ENCODE measurements at places on chromosomes 5 and 9.
A peak's percentile ranks its signal among the peaks of the same experiment; 100 is the strongest.

DNA sequence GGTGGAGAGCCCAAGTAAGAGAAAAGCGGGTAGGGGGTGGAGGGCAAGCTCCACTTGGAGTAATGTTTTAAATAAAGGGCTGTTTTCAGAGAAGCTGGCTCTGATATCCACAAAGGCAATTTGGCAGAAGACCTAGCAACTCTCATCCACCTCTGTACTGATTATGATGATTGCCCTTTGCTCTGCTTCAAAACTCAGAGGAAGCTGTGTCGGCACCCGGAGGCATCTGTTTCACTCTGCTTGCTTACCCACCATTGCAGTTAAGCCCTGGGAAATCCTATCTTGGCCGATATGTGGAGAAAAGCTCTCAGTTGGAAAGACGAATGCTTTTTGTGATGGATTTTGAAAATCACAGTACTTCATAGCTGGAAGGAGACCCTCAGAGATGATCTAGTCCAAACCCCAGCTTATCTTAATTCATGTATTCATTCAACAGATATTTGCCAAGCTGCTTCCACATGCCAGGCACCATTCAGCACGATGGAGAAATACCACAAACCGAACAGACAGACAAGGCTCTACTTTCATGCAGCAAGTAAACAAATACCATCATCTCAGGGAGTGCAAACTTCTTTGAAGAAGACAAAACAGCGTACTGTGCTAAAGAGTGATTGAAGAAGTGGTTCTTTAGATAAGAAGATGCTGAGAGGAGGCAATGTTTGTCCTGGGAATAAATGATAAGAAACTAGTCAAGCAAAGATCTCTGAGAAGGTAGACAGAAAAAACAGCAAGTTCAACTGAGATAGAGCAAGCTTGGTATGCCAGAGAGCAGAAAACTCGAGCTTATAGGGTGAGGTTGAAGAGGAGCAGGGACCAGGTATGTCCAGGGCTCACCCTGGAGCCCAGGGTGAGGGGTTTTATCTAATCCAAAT lies 140.4 kb upstream of the SPDL1 start:
- no peak for DNase-seq

DNA sequence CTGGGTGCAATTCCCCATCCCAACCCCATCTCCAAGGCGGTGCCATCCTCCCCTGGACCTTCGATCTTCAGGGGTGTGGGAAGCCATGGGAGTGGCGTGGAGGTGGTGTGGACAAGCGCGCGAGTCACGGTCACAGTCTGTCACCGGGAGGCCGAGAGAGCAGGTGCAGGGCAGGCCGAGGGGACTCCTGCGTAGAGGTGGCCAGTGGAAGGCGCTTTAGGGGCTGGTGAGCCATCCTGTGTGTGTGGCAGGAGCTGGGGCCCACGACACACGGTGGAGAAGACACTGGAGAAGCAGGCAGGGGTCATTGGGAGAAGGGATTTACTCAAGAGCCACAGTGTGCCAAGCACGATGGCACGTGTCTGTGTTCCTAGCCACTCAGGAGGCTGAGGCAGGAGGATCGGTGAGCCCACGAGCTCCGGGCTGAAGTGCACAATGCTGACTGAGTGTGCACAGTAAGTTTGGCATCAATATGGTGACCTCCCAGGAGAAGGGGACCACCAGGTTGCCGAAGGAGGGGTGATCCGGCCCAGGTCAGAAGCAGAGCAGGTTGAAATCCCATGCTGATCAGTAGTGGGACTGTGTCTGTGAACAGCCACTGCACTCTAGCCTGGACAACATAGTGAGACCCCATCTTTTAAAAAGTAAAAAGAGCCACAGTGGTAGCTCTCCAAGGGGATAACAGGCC lies 145.1 kb upstream of the PHYKPL start:
- no peak for DNase-seq

GRCh38 chr5:1312993-1313833 lies 18.3 kb upstream of the TERT start:
- DNase-seq, result no peak

DNA sequence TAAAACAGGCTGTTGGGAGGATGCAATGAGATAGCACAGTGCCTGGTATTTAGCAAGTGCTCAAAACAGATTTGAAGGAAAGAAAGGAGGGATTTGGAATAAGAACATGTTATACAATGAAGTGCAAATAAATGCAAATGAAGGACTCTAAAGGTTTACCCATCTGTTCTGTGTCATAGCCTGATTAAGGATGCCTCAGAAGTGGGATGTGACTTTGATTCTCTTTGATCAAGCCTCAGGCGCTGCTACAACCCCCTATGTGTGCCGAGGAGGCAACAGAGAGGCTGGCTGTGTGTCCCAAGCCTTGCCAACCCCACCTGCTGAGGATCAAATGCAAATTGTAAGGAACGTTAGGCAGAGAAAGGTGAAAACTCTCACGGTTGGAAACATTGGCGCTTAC lies 27.2 kb downstream of the GGTA1 start:
- no peak for DNase-seq

DNA sequence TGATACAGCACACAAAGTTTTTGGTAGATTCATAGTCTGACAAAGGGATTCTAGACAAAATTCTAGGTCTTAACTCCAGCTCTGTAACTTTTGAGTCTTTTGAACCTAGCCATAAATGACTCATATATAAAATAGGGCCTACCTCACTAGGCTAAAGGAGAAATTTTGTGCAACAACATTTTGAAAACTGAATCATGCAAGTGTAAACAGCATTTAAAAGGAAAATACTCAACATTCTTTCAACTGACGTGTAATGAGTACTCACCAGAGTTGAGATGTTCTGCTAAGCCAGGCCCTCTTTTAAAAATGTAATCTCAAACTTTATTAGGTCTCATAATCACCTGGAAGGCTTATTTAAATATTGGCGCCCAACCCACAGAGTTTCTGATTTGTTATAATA lies 113.2 kb downstream of the STK32A start:
- no peak for DNase-seq

DNA sequence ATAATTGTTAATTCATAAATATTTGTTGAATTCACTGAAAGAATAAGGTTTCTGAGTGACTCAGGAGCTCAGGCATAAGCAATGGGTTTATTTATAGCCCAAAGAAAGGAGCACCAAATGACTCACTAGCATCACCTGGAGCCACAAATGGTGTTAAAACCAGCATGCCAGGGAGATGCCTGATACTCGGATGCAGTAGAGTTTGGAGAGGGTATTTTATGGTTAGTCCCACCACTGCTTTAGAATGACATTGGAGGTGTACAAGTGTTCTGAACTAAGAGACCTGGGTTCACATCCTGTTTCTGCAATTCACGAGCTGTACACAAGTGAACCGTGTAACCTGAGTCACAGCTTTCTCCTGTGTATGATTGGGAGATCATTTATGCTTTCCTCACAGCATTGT lies 25.2 kb downstream of the CCL28 start:
- no peak for DNase-seq

DNA sequence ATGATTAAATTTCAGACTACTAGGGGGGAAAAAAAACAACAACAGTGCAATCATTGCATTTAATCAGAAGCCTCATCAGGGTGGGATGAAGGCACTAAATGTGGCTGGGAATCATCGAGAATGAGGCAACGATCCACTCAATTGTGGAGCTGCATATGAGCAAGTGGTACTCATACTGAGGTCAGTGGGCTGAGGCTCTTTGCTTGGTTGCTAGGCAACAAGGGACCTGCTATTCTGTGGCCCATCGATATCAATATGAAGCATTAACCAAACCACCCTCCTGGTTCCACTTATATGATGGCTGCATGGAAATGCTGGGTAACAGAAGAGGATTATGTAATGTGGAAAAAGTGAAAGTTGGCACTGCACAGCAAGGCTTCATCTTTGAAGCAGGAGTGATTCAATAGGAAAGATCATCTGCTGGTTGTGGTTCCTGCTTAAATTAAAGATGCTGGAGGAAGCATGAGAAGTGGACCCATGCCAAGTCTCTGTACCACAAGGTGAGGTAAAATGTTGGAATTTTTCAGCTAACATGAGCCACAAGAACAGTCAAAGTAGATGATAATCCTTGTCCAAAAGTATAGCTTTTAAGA lies 159.8 kb upstream of the HMHB1 start:
- peak; percentile 29 for DNase-seq

DNA sequence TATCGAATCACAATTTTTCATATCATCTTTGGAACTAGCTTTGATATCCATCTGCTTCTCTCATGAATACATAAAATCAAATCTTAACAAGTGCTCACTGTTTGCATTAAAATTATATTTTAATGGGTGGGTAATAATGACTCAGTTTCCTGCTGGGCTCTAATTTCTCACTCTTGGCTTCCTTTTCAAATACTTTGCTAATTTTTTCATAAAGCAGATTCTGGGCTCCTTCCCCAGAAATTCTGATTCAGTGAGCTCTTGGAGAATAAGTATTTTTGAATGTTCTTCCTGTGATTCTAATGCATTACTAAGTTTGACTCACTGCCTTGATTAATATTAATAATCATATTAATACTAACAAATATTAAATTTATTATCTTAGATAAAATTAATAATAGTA lies 48.9 kb downstream of the YIPF5 start:
- DNase-seq, result no peak

DNA sequence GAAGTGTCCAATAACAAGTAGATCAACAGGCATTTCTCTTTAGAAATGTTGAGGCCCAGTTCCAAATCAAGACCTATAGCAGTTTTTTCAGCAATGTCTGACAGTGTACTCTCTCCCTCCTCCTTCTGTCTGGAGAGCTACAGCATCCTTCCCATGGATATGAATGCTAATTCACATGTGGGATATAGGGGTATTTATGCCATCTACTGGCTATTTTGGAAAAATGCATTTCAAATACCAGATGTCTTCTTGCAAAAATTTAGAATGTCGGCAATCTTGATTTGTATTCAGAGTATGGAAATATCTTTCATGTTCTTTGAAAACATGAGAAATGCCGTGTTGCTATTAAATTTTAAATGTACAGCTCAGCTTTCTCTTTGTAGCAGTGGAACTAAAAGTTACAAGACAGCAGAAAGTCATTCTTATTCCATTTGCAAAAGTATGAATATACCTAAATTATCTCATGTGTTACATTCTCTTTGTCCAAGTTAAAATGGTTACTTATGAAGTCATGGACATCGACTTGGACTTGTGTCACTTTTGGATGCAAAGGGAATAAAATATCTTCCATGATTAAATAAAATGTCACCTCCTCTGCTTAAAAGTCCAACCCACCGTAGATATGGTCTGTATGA lies 647.8 kb downstream of the TAF11L14 start:
- DNase-seq, result no peak

GRCh38 chr5:8019719-8020218 lies 150.8 kb downstream of the MTRR start:
- DNase-seq, result no peak

- DNase-seq, result no peak
Measured at GRCh38 chr9:76827296-76828080, 63.2 kb downstream of the PCA3 start.

DNA sequence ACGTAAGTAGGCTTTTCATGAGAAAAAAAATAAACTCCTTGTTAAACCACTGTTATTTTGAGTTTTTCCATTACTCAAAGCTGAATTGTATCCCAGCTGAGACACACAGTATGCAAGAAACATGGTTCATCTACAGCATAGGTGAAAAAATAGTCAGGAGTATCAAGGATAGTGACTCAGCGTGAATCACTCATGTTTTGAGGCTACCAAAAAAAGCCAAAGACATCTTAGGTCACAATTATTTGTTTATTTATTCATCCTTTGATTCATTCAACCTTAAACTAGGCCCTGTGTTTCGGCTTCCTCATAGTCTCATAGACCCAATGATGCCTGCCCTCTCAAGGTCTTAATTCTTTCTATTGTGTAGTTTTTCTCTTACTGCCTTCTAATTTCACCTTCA lies 32.9 kb upstream of the STX17 start:
- DNase-seq, result no peak

- peak; percentile 41 for DNase-seq
Measured at GRCh38 chr9:127004946-127005769, 90.6 kb downstream of the RALGPS1 start.

DNA sequence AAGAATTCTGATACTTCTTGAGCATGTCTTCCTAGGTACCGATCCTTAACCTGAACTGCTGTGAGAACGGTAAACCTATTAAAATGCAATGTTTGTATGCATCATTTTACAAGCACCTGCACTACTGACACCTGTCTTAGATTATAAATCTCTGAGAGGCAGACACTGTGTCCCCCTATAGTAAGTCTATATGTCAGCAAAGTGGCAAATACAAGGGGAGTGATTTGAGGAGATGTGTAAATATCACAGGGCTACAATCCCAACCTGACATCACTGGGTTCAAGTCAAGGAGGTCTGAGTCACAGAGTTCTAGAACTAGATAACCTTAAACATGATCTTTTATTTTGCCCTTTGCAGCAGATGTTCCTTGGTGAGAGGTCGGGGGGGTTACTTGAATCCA lies 64.1 kb downstream of the ANKH start:
- DNase-seq, result no peak

- DNase-seq, result no peak
Measured at GRCh38 chr5:146151970-146152369, 30.5 kb downstream of the LARS1 start.

DNA sequence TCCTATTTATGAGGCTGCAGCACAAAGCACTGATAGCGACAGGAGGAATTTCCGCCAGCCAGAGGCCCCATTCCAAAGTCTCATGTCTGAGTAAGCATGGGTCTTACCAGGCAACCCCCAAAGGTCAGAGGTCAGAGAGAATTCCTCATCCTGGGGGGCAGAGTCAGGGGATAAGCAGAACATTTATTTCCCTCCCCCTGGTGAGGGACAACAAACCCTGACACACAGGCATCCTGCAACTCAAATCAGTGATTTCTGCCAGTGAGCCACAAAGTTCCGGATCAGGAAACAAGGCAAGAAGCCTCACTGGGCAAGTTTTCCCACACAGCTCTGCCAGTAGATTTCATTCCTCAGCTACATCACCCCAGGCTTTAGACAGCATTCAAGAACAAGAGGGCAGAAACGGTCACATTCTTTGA lies 37.0 kb downstream of the ADAMTS12 start:
- DNase-seq, result no peak

- DNase-seq, result no peak
Measured at GRCh38 chr9:17425384-17425783, 153.5 kb upstream of the SH3GL2 start.

DNA sequence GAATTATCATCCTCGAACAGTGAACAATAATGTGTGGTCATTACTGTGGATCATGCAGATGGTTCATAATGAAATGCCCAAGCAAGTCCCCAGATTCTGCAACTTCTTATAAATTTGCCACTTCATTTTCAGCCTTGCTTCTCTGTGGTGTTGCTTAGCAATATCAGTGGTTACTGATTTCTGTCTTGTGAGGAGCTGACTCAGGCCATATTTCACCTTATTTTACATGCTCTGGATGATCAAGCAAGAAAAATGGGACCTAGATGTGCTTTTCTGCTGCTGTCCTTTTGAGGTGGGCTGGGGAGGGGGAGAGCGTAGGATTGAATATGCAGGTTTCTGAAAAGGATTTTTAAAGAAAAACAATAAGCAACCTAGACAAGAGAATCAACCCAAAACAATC lies 188.3 kb downstream of the SLC24A2 start:
- DNase-seq, result no peak

- DNase-seq, result no peak
Measured at GRCh38 chr5:14077501-14077900, 65.6 kb upstream of the TRIO start.

- DNase-seq, result no peak
Measured at GRCh38 chr5:72122602-72123001, 15.3 kb downstream of the MAP1B start.
